ENCODE measurements at places on chromosomes 4 and X.

- DNase-seq: no peak
Measured at GRCh38 chrX:31931225-31931624, 859.4 kb upstream of the FTHL17 start.

GRCh38 chrX:75337525-75337924 is 63.6 kb downstream of the UPRT start:
- DNase-seq: no peak

GRCh38 chrX:50075630-50076339 is 125.0 kb downstream of the AKAP4 start:
- no peak for DNase-seq

DNA sequence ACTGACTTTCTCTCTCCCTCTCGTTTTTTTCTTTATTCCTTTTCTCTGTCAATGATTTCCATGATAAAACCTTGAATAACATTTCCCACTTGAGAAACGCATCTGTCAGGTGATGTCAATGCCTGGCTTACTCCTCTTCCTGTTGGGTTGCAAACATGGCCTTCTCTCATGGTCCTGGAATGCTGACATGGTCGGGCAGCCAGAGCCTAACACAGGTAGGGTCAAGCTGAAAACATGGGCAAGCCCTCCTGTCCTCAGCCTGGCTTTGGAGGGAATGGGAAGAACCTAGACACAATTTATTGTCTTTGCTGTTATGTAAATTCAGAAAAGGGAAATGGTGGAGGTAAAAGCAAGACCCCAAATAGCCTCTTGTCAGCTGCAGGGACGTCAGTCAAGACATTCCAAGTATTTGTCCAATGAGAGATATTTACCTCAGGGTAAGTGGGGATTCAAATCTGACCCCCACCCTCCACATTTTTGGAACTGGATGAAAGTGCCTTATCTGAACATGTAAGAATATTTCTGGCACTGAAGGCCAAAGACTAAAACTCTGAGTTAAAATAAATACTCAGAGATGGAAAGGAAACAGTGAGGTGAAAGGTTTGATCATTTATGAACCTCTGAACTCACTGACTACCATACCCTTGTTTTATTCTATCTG is 473.8 kb downstream of the SPRY1 start:
- DNase-seq: no peak

- no peak for DNase-seq
Measured at GRCh38 chrX:69424910-69425309, 79.2 kb upstream of the NALF2 start.

- no peak for DNase-seq
Measured at GRCh38 chr4:41537292-41537890, 566 bp upstream of the LIMCH1 start.

DNA sequence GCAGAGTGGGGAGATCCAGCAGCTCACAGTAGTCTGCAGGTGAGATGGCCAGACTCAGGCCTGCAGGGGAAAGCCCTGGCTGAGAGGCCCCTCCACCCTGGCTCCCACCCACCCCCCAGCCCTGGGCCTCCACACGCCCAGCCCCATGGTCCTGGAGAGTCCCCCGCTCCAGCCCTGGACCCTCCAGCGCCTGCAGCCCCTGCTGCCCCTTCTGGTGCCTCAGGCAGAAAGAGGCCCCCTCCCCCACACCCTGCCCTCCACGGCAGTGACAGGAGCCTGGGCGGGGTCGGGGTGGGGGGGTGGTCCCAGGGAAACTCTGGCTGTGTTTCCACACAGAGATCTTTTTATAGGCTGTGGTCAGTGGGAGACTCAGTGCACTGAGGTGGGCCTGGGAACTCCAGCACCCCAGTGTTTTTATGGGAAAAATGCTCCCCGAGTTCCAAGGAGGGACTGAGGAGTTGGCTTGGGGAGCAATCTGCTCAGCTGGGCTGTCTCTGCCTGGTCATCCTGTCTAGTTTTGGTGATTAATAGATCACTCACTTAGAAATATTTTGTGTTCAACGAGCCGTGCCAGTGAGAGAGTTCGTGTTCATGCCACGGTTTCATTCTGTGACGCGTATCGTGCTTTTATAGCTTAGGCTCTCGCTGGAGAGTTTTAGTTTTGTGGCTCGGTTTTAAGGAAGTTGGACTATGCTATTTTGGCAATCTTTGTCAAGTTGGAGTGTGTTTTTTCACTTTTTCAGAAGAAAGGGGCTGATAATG is 53.1 kb upstream of the HGFAC start:
- no peak for DNase-seq

DNA sequence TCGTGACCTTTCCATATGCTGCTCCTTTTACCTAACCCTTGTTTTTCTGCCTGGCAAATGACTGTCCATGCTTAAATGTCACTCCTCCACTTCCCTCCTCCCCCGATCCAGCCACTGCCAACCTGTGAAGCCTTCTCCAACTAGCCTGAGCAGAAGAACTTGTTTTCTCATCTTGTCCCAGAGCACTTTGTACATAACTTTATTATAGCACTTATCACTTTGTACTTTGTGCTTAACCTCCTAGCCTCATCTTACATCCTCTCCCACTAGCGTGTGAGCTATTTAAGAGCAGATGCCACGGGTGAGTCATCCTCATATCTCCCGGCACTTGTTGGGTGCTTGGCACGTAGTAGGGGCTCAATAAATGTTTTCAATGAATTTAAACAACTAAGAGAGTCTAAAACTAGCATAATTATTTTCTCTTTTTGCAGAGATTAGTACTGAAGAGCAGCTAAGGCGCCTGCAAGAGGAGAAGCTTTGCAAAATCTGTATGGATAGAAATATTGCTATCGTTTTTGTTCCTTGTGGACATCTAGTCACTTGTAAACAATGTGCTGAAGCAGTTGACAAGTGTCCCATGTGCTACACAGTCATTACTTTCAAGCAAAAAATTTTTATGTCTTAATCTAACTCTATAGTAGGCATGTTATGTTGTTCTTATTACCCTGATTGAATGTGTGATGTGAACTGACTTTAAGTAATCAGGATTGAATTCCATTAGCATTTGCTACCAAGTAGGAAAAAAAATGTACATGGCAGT is 46.9 kb downstream of the XIAP start:
- DNase-seq: no peak

- DNase-seq: no peak
Measured at GRCh38 chr4:169109035-169109675, 99.1 kb upstream of the CBR4 start.

DNA sequence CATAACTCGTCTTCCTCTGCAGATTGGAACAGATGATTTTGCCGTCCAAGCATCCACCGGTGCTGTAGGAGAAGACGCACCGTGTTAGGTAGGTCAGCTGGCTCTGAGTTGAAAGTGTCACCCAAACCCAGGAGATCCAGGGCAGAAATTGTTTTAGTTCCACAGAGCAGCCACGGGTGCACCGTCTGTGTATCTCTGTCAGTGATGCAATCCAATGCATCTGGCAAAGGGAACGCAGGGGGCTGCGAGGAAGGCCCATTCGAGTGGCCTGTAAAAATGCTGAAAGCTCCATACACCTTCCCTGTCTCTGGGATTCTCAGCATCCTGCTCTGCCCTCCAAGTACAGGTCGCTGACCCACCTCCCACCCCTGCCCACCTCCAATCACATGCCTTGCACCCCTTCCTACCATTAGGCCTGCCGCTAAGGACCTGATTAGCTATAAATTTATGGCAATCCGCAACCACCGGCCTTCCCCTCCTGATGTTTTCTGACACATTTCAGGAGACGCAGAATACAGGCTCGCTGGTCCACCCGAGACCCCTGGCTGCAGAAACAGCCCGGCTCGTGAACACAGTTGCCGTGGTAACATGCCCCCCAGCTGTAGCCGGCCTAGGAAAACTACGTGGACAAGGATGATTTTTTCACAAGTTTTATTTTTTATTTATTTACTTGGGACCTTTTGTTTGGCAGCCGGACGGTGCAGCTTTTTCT is 39.7 kb upstream of the SHOX start:
- DNase-seq: no peak

GRCh38 chrX:48971249-48972219 is at the start of gene KCND1:
Gene KCND1, minus strand, starts transcription at chrX:48971844. Its CDS starts 1,573 bp downstream, at chrX:48970271.
- no peak for DNase-seq
